ENCODE measurements at places on chromosomes 7 and 10. TPM values are rescaled to one million over a fixed set of nuclear protein-coding genes. Genes with fewer than 3 reads are reported as not detected.

GRCh38 chr10:17561111-17561510 is 56.1 kb downstream of the HACD1 start:
- DNase-seq = no peak

DNA sequence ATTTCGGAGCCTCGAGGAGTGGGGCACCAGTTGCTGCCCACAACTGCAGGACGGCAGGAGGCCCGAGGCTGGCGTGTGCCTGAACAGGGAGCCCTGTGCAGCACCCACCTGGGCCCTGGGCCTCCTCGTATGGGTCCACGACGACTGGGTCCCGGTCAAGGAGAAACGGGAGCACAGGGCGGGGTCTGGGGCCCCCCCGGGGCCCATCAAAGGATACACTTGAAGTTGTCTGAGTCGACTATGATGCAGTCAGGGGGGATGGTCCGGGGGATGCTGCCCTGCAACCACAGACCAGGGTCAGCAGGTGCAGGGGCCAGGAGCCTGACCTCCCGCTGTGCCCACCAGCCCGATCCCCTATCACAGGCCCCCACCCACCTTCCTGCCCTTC is 28.5 kb upstream of the NKX6-2 start:
- no peak for DNase-seq

GRCh38 chr10:4626919-4627318 is 199.1 kb upstream of the AKR1E2 start:
- no peak for DNase-seq

GRCh38 chr10:29746080-29746797 is 111.5 kb upstream of the SVIL start:
- no peak for DNase-seq

Gene KMT2E
- 124 TPM for total RNA-seq

Gene HOXA1
- not detected for total RNA-seq

GRCh38 chr7:156475179-156475578 is 165.4 kb upstream of the RNF32 start:
- DNase-seq = no peak

Gene MYL10
- total RNA-seq = not detected

- DNase-seq = peak; percentile 31
Measured at GRCh38 chr10:126872768-126873167, 32.5 kb upstream of the DOCK1 start.
